ENCODE measurements at places on chromosomes 3 and 15.

GRCh38 chr15:46322753-46323152 is 687.9 kb downstream of the SQOR start:
- no peak for DNase-seq

DNA sequence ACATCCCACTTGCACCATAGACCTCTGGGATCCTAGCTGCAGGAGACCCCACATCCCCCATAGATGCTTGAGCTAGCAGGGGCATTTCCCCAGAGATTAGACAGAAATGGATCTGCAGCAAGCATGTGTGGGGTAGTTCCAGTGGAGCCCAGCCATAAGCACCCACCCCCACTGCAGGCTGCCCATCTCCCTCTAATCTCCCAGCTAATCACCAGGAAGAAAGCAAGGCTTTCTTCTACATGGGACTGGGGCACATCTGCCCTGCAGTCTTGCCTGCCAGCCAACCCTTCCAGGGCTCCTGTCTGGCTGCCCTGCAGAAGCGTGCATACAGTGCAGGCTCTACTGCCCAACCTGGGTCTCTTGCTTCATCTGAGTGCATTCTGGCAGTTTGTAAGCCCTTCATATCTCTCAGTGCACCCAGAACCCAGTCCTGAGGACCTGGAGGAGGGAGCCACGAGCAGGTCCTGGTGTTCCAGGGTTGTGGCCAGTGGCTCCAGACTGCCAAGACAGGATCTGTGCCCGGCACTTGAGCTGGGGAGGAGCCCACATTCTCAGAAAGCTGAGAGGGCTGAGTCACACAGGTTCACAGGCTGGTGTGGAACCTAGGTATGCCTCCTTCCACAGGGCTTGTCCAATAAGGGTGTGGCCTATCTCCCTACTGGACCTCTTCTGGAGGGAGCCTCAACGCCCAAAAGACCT is 49.9 kb upstream of the IGSF11 start:
- no peak for DNase-seq

DNA sequence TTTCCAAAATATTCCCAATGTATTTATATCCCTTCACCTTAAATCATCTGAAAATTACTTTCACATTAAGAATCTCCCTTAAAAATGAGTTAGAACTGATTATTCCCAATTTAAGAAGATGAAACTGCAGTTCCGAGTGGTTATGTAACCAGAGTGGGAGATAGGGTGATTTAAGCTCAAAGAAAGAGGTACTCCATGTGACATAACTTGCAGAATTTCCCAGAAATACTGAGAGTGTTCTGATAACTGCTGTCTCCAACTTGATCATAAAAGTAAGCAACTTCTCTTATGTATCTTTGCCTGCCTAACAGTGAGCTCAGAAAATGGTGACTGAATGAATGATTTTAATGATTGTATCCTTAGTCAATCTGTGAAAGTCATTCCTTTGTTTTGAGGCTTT is 32.3 kb downstream of the ARRDC4 start:
- no peak for DNase-seq

GRCh38 chr15:52071570-52071969 is 41.0 kb downstream of the BCL2L10 start:
- no peak for DNase-seq

GRCh38 chr15:62412686-62413085 is 247.6 kb upstream of the C2CD4B start:
- DNase-seq: no peak

GRCh38 chr15:46569781-46570180 is 935.0 kb downstream of the SQOR start:
- DNase-seq: no peak

DNA sequence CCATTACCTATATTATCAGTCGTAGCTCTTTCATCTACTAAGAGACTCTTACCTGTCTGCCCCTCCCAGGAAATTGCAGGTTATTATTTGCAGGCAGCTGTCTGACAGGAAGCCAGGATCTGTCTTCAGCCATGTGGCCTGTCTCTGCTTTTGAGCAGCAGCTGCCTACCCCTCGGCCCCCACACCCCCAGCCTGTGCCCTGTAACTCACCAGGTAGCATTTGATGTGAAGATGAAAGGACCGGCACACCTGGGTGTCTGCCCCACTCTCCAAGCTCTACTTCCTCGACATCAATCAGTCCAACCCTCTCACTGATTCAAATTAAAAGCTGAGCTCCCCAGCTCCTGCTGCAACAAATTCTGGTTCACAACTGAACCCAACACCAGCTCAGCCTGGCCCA is 197.2 kb upstream of the CTNNB1 start:
- DNase-seq: no peak

GRCh38 chr3:74122281-74122680 is 492.2 kb downstream of the CNTN3 start:
- DNase-seq: no peak

- DNase-seq: no peak
Measured at GRCh38 chr3:182583545-182583944, 209.8 kb upstream of the ATP11B start.

GRCh38 chr15:77811270-77811669 is 178.6 kb upstream of the LINGO1 start:
- no peak for DNase-seq

DNA sequence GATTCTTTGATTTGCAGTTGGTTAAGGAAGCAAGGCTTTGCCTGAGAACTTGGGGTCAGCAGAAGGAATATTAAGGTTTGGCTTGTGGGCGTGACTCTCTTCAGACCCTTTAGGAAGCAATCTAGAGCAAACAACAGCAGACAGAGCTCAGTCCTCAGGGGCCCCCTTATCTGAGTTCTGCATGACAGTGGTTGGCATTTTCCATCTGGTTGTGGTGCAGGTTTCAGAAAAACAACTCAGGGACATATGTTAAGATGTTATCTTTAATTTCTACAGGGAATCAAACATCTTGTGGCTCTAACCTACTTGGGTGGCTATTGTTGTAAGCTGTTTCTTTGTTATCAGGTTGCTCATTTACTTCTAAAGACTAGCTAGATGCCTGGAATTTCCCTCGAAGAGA is 141.4 kb downstream of the VPS8 start:
- no peak for DNase-seq

DNA sequence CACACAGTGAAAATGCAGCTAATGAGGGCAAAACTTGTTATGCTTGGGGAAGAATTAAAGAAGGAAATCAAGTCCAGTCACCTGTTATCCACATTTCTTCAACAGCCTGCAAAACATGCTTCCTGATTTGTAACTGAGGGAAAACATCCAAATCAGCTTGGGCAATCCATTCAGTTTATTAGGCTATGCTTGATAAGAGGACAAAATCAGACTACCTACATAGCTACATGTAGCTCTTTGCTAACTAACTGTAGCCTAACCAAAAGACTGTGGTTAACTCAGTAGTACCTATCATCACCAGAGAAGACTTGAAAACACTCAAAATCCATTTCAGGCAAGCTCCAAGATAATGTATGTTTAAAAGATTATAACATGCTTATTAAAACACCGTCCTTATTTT is 436.4 kb downstream of the SHQ1 start:
- no peak for DNase-seq

- DNase-seq: no peak
Measured at GRCh38 chr3:40490916-40491315, 14.0 kb downstream of the ZNF619 start.

DNA sequence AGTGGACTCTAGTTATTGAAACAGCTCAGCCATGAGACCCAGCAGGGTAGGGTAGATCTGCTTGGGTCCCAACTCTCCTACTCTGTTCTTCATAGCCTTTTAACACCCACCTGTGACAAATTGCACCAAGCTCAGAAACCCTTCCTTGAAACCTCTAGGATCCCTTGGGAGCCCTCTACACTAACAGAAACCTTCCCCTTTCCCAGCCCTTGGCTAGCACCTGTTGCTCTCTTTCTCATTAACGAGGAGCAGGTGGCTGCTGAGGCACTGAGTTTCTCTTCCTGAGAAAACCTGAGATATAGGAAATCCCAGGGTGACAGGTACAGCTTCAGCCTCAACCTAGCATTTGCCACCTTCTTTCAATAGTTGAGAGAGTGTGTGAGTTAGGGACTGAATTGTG is 88.3 kb upstream of the CLSTN2 start:
- no peak for DNase-seq

DNA sequence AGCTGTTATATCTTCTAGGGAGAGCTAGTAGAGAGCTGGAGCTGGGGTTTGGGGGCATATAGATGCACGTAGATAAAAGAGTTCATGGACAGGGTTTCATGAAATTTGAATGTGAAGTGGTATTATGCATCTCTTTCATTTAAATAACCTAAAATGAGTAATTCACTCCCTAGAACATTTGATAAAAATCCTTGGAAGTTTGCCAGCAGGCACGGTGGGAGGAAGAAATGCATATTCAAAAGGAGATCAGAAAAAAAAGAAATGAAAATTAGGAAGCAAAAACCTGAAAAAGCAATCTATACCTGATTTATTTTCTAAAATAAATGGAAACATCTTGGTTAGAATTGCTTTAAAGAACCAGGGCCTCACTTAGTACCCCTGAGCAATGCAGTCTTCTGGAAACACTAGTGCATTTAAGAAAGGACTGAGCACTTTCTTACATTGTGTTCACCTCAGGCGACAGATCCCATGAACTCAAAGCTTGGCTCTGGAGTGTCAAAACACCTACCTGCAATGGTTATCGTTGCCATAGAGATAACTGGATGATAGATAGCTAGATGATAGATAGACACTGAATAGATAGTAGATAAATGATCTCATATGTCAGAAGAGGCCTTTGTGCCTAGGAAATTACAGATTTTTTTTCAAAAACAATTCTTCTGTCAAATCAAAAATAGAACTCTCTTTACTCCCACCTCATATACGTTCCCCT is 458.6 kb upstream of the THRB start:
- no peak for DNase-seq

DNA sequence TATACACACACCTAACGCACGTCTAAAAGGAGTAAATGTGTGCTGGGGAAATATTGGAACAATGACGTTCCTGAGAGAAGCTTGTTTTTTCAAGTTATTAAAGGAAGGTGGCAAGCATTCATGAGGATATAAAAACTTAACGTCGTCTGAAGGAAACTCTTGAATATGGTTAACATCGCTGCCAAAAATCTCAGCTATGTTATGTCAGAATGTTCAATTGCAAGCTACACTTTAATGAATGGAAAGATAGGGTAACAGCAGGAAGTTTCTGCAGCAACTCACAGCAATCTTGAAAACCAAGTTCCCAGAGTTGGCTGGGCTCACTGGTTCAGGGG is 54.3 kb upstream of the MEF2A start:
- no peak for DNase-seq

DNA sequence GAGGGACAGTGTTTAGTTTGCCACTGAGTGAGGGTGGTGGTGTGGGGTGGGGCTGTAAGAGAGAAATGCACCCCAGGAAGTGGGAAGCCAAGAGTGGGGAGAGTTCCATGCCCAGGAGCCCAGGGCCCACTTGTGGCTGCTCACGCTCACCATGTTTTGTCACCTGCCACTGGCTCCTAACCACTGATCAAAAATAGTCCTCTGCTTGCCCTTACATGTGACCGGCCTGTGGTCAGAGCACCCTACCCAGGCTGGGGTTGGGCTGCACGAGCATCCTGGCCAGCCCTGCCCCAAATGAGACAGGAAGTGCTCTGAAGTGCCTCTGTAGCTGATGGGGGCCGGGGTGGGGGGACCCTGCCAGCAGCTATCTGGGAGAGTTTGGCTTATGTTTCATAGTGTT is 216.3 kb downstream of the RPLP1 start:
- no peak for DNase-seq

DNA sequence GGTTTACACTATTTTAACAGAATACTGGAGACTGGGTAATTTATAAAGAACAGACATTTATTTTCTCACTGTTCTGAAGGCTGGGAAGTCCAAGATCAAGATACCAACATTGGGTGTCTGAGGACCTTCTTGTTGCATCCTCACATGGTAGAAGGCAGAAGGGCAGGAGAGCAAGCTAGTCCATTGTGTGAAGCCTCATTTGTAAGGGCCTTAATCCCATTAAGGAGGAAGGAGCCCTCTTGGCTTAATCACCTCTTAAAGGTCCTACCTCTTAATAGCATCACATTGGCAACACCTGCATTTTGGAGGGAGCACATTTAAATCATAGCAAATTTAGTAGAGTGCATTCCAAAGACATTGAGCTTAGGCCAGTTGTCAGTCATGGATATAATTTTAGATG is 26.2 kb downstream of the UBE2Q2 start:
- no peak for DNase-seq

- DNase-seq: no peak
Measured at GRCh38 chr15:55893852-55894251, 99.6 kb downstream of the NEDD4 start.

GRCh38 chr15:34331809-34332208 is 5.8 kb downstream of the SLC12A6 start:
- no peak for DNase-seq

GRCh38 chr3:30657914-30658313 is 51.5 kb downstream of the TGFBR2 start:
- no peak for DNase-seq

- no peak for DNase-seq
Measured at GRCh38 chr3:150945226-150946032, 27.1 kb downstream of the CLRN1 start.

GRCh38 chr3:154782151-154782550 is 298.0 kb upstream of the MME start:
- DNase-seq: no peak

- no peak for DNase-seq
Measured at GRCh38 chr3:197501879-197502620, 53.7 kb downstream of the BDH1 start.

GRCh38 chr3:132317229-132317948 is at the start of gene ACP3:
Gene ACP3, plus strand, starts transcription at chr3:132317407. Its CDS starts 50 bp downstream, at chr3:132317457.
- DNase-seq: peak; percentile 6

- no peak for DNase-seq
Measured at GRCh38 chr15:100891307-100892012, 11.8 kb downstream of the ALDH1A3 start.

GRCh38 chr15:77282333-77282732 is 137.6 kb downstream of the PEAK1 start:
- DNase-seq: no peak

DNA sequence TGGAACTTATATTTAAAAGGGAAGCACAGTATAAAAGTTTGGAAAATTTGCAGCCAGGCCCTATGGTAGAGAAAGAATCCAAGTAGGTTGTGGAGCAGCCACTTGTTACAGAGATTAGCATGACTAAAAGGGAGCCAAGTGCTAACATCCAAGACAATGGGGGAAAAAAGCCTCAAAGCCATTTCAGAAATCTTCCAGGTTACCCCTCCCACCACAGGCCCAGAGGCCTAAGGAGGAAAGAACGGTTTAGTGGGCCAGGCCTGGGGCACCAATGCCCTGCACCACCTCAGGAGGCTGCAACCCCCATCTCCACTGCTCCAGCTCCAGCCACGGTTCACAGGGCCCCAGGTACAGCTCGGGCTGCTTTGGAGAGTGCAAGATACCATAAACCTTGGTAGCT is 69.9 kb downstream of the IGF2BP2 start:
- DNase-seq: no peak

GRCh38 chr3:123914829-123915228 is 30.7 kb upstream of the MYLK start:
- no peak for DNase-seq

GRCh38 chr15:34154725-34155204 is 52.9 kb downstream of the PGBD4 start:
- peak; percentile 70 for DNase-seq

DNA sequence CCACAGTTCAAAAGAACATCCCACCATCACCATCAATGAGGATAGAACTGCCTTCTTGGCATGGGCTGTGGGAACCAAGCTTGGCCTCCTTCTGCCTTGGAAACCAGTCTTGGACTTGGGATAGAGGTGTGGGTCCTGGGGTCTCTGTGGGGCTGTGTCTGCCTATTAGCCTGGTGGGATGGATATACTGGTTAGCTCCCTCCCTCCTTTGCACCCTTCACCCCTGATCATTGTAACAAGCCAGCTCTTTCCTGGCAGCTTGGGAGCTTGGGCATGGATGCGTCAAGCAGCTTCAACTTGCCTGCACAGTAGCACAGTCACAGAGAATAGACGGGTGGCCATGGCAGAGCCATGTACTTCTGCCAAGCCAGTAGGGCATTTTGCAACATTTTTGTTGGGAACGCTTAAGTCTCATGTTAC is 65.2 kb downstream of the SMAD6 start:
- DNase-seq: no peak

All from bone marrow (tissue), 2 donors.